Large intestine (tissue), 12 donors: ENCODE measurements at places on chromosomes 12 and 14. TPM values are rescaled to one million over a fixed set of nuclear protein-coding genes. Genes with fewer than 3 reads are reported as not detected.

GRCh38 chr12:65624554-65625086 lies 199.7 kb upstream of the HMGA2 start:
- peaks cover 4% of the 10 kb centered on the region for H3K4me1 ChIP-seq
- DNase-seq: no peak
- no peaks in the 10 kb centered on the region for H3K27me3 ChIP-seq
- H3K27ac ChIP-seq: no peak overlapping the region
- H3K4me3 ChIP-seq: no peak overlapping the region

GRCh38 chr14:100488057-100488456 lies 99.2 kb downstream of the BEGAIN start:
- peaks cover 10% of the 10 kb centered on the region for H3K36me3 ChIP-seq
- H3K27ac ChIP-seq: no peak overlapping the region
- DNase-seq: peak; percentile 7
- H3K4me3 ChIP-seq: no peak overlapping the region
- H3K4me1 ChIP-seq: no peaks in the 10 kb centered on the region

- DNase-seq: no peak
- H3K4me3 ChIP-seq: no peak overlapping the region
- no peaks in the 10 kb centered on the region for H3K36me3 ChIP-seq
- no peaks in the 10 kb centered on the region for H3K27me3 ChIP-seq
- no peak overlapping the region for H3K27ac ChIP-seq
Observed at GRCh38 chr14:92280554-92281262, 42.3 kb upstream of the SLC24A4 start.

Gene CD163
- polyA plus RNA-seq: 10.4 TPM
